GM03348 (cell line): ENCODE measurements at places on chromosomes 11 and 22.

DNA sequence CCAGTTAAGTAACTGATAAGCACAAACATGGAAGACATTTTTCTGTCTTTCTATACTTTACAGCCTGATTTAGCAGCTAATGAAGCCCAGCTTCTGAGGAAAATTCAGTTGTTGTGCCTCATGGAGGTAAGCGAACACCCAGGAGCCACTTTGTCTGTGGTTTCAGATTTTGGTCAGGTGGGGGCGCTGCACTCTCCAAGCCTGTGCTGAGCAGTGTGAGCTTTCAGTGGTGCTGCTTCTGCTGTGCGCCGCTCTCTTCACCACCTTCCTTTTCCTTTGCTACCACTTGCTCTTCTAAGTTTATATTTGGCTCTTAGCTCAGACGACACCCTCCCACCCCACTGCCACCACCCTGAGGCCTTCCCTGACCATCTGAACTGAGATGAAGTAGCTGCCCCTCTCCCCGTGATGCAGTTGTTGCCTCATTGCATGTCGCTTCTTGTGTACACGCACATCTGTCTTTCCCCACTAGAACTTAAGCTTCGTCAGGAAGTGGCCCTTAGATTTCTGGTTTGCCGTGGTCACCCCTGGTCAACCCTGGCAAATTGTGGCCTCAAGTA lies 14.0 kb downstream of the PSMD13 start:
- DNase-seq = peak; percentile 71

DNA sequence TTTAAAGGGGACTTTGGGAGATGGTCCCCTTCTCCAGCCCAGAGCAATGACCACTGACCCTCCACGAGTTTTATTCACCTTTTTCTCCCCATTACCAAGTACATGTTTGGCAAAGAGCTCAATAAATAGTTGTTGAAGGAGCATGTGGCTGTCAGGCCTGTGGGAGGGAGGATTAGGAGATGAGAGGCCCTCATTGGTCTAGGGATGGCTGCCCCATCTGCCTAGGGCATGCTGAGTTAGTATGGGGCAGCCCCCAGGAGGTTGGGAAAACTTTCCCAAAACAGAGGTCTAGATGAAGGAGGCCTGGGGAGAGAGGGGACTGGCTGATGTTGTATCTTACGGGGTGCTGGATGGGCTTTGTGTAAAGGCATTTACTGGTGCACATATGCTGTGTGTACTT lies 10.6 kb downstream of the MAFF start:
- DNase-seq = no peak

DNA sequence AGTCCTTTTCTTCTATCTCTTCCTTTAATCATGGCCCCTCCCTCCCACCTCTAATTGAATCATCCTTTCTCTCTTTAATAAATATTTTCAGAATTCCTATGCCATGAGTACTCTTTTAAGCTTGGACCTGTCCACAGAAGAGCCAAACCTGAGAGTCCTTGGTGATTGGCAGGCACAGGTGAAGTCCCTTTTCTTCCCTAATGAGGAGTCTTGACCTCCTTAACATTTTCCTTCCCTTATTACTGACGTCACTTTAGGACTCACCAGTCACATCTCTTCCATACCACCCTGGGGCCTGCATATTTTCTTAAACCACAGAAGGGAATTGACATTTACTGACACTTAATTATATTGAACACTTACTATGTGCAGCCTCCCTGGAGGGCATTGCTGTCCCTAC lies 41.0 kb upstream of the RASSF10 start:
- no peak for DNase-seq

- no peak for DNase-seq
Observed at GRCh38 chr11:94866231-94866822, 98.2 kb downstream of the AMOTL1 start.

DNA sequence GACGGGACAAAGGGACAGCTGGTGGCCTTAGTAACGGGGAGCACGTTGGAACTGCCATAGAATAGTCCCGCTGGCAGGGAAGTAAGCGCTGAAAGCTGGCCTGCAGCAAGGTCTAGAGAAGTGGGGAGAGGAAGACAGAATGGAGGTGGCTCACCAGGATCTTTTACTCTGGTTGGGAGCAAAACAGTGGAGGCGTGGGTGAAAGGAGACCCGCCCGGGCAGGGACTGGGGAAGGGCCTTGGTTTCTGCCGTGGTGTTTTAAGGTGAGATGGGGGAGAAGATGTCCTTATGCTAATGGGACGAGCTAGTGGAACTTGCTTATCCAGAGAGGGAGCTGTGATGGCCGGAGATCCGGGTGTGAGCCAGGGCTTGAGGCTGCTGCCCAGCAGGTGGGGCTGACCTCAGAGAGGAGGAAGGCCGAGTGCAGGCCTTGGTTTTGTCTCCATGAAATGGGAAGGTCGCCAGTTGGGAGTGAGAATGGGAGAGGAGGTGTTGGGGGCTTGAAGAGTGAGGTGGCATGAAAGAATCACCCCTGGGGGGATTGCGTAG lies 56.4 kb upstream of the CTTN start:
- no peak for DNase-seq

- no peak for DNase-seq
Observed at GRCh38 chr22:18056807-18057474, 20.8 kb upstream of the PEX26 start.

GRCh38 chr11:69683764-69684333 lies 8.7 kb upstream of the LTO1 start:
- no peak for DNase-seq
